ENCODE measurements at places on chromosomes 6 and 20.

DNA sequence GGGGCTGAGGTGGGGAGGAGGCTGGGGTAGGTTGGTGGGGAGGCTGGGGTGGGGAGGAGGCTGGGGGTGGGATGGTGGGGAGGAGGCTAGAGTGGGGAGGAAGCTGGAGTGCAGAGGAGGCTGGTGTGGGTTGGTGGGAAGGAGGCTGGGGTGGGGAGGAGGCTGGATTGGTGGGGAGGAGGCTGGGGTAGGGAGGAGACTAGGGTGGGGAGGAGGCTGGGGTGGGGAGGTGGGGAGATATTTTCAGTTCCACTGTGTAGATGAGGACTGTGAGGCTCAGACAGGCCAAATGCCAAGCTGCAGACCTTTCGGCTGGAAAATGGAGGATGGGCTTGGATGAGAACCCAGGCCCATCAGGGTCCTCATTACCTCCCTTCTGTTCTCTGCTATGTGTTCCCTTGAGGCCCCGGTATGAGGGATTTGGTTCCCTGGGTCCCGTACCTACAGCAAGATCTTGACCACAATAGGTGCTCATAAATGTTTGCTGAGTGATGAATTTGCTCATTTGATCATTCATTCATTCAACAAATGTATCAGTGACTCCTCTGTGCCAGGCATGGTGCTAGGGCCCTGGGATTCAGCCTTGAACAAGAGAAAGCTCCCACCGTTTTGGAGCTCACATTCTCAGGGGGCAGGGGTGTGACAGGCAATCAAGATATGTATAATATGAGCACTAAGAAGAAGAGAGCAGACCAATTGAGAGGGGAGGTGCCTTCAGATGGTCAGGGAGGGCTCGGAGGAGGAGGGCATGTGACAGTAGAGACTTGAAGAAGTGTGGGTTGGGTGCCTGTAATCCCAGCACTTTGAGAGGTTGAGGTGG is 36.1 kb upstream of the NOL4L start:
- DNase-seq: no peak

GRCh38 chr20:48875233-48875913 is 46.1 kb upstream of the ARFGEF2 start:
- DNase-seq: no peak

DNA sequence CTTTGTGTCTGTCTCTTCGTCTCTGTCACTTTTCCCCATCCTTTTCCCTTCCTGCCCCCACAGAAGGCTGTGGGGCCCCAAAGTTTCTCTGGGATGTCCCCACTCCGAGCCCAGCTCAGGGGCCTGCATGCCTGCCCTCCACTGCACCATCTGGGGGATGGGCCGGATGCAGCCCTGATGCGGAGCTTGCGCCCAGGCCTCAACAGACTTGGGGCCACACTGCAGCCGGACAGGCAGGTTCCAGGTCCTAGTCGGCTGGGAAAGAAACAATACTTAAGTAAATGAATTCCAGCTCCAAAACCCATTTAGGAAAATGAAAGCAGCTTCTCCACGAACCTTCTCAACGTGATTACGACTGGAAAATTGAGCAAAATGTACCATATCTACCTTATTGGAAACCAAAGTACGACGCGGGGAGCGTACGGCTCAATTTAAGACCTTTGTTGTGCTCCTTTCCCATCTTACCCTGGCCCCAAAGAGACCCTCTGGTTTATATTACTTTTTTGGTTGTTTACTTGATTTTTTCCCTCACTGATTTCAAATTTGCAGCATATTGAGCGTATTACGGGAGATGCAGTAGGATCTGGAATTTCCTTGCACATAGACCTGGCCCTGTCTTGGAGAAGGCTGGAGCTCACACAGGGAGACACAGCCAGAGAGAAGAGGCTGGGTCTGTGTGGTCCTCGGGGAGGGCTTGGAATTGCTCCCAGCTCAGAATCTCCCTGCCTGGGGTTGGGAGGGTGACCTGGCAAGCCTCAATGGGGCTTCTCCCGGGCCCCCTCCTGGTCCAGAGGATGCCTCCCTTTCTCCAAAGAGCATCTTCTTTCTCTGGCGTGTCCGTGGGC is 8.0 kb downstream of the FOXC1 start:
- no peak for DNase-seq

DNA sequence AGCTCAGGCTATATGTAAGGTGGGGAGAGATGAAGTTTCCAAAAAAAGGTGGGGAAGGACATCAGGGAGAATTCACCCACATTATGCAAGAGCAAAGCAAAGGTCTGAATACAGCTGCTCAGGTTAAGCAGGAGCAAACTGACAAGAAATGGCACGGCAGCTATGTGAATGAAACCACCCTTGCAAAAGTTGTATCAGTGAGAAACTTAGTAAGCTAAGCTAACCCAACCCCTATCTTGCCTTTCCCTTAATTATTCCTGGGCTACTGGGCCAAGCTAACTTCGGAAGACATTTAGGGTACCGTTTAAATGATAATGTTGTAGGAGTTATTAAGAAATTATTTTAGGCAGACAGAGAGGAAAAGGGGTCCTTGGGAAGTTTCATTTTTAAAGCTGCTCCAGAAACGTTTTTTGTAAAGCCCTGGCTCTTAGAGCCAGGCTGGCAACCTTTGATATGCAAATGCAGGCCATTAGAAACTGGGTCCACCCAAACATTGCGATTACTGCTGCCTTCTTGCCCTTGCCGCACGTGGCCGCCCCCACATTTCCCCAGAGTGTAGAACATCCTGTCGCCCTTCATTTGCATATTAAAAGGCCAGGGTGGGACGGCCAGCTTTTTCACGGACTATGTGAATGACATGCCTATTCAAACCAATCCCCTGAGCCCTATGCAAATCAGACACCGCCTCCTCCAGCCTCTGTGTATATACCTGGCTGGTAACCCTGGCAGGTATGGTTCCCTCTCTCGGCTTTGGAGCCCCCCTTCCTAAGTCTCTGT is 60.5 kb upstream of the SAMD5 start:
- no peak for DNase-seq

DNA sequence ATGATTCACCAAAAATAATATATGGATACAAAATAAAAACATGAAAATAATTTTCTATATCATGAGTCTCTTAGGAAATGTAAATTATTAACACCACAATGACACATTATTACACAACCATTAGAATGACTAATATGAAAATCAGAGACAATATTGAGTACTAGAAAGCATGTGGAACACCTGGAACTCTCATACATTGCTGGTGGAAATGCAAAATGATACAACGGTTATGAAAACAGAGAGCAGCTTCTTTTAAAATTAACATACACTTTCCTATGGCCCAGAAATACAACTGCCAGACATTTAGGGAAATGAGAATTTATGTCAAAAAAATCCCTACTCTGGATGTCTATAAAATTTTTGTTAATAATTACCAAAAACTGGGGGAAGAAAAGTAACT is 853.3 kb upstream of the MAN1A1 start:
- DNase-seq: no peak

- DNase-seq: no peak
These were observed 8.3 kb downstream of the SIGLEC1 start for GRCh38 chr20:3704087-3704486.

DNA sequence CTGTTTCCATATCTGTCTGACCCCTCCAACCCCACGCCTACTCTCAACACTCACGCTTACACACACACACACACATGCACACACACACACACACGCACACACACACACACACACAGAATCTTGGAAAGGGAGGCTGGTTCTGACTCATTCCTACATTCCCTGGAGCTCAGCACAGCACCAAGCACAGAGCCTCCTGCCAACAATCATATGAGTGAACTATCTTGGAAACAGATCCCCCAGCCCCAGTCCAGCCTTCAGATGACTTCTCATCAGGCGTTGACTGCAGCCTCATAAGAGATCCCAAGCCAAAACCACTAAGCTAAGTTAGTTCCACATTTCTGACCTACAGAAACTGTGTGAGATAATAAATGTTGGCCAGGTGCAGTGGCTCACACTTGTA is 14.1 kb upstream of the HCK start:
- DNase-seq: no peak

DNA sequence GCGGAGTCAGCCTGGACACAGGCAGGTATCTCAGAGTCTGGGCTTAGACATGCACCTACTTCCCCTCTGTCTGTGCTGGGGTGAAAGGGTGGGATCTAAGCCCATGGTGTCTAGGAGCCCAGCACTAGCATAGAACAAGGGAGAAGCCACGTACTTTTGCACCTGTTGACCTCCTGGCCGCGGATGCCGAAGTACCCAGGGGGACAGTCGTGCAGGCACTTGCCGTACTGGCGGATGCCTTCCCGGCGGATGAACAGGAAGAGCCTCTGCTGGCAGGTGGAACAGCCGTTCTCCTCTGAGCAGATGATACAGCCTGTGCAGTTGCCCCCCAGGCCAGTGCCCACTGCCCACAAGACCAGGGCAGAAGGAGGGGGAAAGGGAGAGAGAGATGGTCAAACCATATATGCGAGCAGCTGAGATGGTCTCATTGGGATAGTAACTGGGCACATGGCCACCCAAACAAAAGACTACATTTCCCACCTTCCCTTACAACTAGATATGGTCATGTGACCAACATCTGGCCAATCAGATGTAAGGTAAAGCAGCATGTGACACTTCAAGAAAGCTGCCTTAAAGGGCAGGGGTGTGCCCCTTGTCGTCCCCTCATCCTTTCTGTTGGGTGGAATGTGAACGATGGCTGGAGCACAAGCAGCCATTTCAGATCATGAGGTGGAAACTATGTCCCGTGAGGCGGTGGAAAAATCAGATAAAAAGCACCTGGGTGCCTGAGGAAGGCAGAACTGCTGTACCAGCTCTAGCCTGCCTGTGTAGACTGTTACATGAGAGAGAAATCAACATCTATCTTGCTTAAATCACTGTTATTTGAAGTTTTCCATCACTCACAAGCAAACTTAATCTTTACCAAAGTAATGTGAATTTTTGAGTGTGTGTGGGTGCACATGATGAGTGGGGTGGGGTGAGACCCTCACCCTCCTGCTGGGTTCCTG is 34.0 kb downstream of the RSPO4 start:
- peak; percentile 20 for DNase-seq

DNA sequence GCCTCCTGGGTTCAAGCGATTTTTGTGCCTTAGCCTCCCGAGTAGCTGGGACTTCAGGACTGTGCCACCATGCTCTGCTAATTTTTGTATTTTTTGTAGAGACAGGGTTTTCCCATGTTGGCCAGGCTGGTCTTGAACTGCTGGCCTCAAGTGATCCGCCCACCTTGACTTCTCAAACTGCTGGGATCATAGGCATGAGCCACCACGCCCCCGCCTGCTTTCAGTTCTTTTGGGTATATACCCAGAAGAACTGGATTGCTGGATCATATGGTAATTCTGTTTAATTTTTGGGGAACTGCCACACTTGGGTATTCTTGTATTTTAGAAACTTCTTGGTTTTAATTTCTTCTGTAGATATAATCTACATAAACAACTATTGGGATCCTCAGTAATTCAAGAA is 17.0 kb downstream of the CDS2 start:
- no peak for DNase-seq

- no peak for DNase-seq
These were observed 29.0 kb downstream of the GSS start for GRCh38 chr20:34926581-34926980.

GRCh38 chr6:89432875-89433251 is at the start of gene ANKRD6:
Gene ANKRD6, plus strand, starts transcription at chr6:89433152. Its CDS starts 133,825 bp downstream, at chr6:89566977.
- DNase-seq: peak; percentile 54

GRCh38 chr20:3158968-3159431 is 665 bp downstream of the FASTKD5 start:
- DNase-seq: peak; percentile 44

DNA sequence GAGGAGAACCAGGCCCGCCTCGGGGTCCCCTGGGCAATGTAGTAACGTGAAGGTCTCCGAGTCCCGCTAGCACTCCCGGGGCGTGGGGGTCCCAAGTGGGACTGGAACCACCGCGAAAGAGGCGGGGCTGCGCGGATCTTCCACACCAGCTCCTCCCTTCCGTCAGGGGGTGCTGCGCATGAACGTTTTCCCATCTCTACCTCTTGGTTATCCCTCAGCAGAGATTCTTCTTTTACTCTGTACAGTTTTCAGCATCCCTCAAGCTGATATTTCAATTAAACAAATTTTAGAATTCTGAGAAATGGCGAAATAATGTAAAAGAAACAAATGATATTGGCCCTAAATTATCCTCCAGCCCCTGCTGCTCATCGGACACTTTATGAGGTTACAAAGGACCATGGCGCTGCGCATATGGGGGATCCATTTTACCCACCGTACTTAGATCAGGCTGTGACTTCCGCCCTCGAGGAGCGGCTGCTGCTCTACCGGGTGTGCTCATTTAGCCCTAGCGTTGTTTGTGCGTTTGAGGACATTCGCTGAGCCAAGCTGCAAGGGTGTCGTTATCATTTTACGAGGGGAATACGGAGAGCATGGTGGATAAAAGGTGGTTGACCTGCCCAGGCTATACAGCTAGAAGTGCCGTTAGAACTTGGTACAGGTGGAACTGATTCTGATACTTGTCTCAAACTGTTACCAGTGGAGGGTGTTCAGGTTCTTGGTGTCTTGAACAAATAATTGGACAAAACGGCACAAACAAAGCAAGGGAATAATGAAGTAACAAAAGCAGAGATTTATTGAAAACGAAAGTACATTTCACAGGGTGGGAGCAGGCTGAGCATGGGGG is 75.2 kb upstream of the CHD6 start:
- peak; percentile 77 for DNase-seq

DNA sequence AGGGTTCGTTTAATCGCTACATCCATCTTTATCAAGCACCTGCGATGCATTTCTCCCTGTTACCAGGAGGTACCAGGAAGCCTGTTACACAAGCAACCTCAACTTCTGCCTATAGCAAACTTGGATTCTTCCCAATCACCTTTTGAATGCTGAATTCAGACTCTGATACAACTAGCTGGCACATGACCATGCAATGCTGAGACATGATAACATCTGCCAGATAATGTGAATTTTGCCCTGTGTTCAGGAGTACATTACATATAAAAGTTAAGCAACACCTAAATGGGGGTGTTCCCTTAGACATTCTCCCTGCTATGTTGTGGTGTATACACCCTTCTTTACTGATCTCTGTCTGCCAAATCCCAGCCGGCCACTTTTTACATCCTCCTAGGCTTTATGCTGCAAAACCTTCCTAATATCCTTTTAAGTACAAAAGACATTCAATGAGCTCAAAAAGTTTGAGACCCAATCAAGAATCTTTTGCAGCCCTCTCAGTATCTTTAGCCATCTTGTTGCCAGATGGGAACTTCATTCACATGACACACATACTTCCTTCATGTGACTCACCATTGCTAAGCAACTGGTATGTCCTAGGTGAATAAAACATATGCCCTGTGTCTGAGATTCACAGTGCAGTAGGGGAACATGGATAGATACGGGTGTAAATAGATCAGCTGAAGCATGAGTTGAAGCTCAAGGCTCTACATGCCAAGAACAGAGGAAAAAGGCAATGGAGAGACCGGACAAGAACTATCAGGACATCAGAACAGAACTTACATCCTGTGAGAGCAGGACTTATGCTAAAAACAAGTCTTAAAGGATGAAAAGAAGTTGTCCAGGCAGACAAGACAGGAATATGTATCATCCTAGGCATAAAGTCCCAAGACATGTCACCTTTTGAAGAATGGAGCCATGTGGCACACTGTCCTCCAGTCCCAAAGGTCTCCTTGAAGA is 84.3 kb downstream of the ZHX3 start:
- DNase-seq: no peak

- no peak for DNase-seq
These were observed 967.6 kb upstream of the GJE1 start for GRCh38 chr6:141165002-141165665.

- no peak for DNase-seq
These were observed at the start of gene PPP1R18 for GRCh38 chr6:30686009-30686907. Gene PPP1R18, minus strand, starts transcription at chr6:30686645. Its CDS starts 627 bp downstream, at chr6:30686018.

- no peak for DNase-seq
These were observed 226.3 kb upstream of the DTNBP1 start for GRCh38 chr6:15888798-15889772.

GRCh38 chr6:132526461-132526860 is 11.6 kb upstream of the TAAR9 start:
- DNase-seq: no peak

- DNase-seq: no peak
These were observed 92.7 kb upstream of the SIRPA start for GRCh38 chr20:1802385-1803060.

All from hematopoietic multipotent progenitor cell treated with erythropoietin and hydrocortisone succinate and interleukin-3 and kit ligand, for 15 days (in vitro differentiated cells).